ENCODE measurements at places on chromosomes 7 and 10. TPM values are rescaled to one million over a fixed set of nuclear protein-coding genes. Genes with fewer than 3 reads are reported as not detected.
A peak's percentile ranks its signal among the peaks of the same experiment; 100 is the strongest.

CEP55 gene
- 69.9 TPM for total RNA-seq

NKX2-3 gene
- not detected for total RNA-seq

DNA sequence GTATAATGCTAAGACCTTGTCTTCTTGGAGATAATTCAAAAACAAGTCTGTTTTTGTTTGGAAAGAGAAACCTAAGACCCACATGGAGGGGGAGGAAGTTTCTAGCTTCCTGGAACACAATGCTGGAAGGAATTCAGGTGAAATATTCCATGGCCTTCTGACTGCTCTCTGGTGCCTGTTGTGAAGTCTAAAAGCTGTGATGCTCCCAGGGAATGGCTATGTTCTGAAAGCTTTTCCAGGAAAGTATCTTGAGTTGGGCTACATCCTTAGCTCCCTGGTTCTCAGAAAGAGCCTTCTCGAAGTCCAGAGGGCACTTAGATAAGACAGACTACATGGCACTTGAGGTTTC lies 12.5 kb upstream of the PFKP start:
- no peak for DNase-seq

VSTM4 gene
- total RNA-seq, result 0.29 TPM

- no peak for DNase-seq
Observed at GRCh38 chr10:54745436-54745835, 55.6 kb downstream of the PCDH15 start.

DNA sequence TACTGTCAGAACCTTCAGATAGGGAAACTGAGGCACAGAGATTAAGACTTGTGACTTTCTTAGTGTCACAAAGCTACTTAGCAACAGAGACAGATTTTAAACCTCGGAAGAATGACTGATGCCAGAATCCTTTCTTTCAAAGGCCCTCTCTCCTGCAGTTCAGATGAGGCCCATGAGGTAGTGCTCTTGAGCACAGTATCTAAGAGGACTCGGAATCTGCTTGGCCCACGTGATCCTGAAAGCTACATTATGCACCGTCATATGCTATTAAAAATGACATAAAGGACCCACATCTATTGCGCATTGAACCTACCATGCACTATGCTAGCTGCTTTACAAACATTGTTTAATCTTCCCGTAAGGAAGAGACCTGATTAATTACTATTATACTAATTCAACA lies 355.9 kb downstream of the SFMBT2 start:
- DNase-seq, result peak; percentile 38

DNA sequence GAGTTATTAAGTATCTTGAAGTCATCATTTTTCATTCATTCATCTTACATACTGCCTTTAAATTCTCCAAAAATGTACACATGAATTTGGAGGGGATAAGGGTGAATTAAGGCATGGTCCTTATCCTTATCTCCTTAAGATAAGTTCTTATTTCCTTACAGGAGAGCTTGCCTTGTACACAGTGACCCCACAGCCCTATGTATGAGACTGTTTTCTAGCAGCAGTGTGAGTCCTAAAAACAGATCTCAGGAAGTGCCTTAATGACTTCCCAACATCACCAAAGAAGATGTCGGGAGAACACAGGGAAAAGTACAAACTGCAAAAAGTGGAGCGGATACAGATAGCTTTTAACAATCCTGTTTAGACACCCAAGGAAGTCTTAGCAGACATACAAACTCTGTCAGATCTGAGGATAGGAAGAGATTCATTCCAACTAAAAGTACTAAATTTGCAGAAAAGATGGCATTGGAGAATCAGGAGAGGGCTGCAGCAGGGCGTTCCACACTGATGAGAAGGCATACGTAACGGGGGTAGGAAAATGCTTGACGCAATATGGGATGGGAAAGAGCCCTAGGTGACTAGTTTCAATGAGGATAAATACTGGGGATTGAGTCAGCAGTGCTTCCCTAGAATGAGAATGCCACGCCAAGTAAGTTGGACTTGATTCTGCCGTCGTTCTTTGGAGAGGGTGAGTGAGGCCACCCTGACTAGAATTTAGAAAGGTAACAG lies 570.2 kb downstream of the PARD3 start:
- DNase-seq, result no peak

DNA sequence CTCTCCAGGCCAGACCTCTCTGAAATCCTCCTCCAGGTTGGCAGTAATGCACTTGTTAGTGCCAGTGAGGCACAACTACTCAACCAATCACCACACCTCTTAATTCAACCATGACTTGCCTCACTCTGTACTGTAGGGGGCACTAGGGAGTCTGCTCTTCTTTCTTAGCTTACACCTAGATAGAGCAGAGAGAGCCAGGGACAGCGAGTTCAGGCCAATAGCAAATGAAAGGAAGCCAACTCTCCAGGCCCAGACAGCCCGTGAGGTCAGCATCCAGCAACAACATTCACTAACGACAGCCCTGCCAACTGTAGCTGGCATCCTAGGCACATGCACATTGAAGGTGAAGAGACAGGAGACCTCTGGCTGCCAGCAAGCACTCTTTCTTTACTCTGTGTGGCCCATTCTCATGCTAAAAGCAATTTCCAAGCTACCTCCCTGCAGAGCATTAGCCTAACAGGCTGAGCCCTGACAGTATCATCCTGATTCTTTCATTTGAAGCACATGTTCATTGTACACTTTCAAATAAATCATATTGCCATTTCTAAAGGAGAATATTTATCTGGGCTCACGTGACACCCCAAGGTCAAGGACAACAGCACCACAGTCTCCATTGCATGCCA lies 136.3 kb downstream of the DPY19L1 start:
- peak; percentile 24 for DNase-seq

DNA sequence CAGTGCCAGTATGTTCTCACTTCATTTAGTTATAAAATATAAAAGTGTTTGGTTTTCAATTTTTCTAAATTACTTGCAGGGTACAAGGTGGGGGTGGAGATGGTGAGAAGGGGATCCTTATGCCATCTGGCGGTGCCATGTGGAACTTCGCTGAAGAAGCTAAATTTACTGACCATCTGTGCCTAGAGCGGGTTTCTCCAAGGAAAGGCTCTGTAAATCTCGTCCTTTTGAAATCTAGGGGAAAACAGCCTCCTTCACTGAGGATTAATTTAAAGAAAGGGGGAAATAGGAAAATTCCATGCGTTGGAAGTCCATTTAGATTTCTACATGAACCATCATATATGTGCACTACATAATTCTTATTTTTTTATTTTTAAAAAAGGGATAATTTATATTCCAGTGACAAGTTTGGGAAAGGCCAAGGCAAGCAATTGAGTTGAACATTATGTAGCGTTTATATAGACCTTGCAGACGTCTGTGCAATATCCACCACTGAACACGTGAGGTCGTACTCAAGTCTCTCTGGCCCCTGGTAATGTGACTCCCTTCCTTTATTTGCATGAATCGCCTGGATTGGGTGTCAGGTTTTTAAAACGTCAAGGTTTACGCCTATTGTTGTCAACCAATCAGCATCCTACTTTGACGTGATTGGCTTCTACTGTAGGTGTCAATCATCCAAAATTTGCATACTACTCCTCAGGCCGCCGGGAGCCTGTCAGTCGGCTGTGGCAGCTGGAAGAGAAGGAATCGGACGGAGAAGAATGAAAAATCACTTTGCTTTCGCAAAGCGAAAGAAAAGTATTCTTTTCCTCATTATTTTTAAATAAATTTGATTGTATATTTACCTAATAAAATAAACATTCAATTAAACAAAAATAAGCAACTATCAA lies 297.1 kb upstream of the NFE2L3 start:
- peak; percentile 100 for DNase-seq

DNA sequence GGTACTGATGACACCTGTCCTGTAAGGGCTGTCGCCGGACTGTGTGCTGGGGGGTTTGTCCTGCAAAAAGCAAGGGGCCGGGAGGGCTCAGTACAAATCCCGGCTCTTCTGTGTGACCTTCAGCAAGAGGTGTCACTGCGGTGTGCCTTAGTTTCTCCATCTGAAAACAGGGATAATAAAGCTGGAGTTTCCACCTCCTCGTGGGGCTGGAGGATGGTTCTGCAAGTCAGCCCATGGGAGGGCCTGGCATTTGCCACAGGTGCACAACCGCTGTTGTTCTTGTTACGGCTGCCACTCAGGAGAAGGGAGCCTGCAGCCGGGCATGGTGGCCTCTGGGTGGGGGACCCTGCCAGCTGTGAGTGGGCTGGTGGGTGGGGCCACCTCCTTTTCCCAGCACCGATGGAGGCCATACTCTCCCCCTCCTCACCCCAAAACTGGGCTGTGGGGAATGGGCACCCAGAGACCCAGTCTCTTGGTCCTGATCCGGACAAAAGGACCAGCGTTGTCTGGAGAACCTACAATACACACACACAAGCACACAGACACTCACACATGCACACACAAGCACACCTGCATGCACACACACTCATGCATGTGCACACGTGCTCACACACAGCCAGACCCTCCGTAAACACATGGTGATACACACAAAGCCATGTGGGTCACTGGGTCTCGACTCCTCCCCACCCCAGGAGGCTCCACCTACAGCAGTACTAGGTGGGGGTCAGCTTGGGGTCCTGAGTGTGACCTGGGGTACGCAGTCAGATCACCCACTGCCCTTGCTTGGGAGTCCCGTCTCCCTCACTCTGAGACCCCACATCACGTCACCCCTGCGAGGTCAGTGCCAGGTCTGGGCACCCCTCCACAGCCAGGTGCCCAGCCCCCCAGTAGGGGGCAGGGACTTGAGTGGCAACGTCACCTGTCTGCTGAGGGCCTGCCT lies 34.1 kb downstream of the ELFN1 start:
- no peak for DNase-seq

- no peak for DNase-seq
Observed at GRCh38 chr10:65827359-65827758, 1098.5 kb upstream of the LRRTM3 start.

GSTO1 gene
- total RNA-seq, result 239 TPM

CCDC146 gene
- 0.25 TPM for total RNA-seq

OSBPL3 gene
- total RNA-seq, result 13.0 TPM

- DNase-seq, result no peak
Observed at GRCh38 chr7:96977445-96977844, 27.9 kb upstream of the DLX6 start.
